Uterine smooth muscle cell (primary cell): ENCODE measurements at places on chromosomes 16 and 17. TPM values are rescaled to one million over a fixed set of nuclear protein-coding genes. Genes with fewer than 3 reads are reported as not detected.

HOXB1 gene
- total RNA-seq: not detected in 2 replicates

HBQ1 gene
- total RNA-seq: 0.44 TPM in 1 of 2 replicates, not detected in the other

PPM1E gene
- total RNA-seq: 0.55 and 1.2 TPM in 2 replicates

TOX3 gene
- not detected in 2 replicates for total RNA-seq

FAM20A gene
- total RNA-seq: 12.2 and 26.7 TPM in 2 replicates

MYLK3 gene
- total RNA-seq: 0.11 and 0.37 TPM in 2 replicates

CCP110 gene
- total RNA-seq: 11.9 and 17.8 TPM in 2 replicates
